ENCODE measurements at places on chromosomes 5 and 9.

GRCh38 chr9:113628621-113629020 is 165.1 kb downstream of the RGS3 start:
- DNase-seq: no peak

DNA sequence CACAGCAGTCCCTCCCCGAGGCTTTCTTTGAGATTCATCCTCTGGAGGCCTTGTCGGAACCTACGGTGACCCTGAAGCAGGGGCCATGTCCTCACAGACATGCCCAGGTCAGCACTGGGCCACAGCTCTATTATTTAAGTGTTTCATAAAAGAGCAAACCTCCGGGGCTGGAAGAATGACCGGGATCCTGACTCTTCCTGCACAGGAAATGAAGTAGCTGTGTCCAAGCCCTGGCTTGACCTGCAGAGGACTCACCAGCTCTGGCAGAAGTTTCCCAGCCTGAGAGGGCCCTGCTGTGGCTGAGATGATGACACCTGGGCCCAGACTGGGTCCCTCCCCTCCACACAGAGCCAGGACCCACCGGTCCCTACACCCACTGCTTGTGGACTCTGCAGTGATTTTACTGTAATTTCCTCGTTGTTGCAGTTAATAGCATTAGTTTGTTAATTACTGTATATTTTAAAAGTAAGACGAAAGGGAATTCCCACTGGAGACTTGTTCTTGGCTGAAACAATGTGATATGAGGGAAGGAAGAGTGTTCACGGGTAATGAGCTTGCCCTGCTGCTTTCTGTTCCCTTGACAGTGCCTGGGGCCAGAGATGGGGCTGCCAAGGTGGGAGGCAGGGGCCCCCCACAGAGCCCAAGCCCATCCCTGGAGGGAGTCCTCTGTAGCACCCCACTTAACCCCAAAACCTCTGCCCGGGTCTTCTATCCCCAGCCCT is 72.2 kb downstream of the PCDH1 start:
- DNase-seq: no peak

DNA sequence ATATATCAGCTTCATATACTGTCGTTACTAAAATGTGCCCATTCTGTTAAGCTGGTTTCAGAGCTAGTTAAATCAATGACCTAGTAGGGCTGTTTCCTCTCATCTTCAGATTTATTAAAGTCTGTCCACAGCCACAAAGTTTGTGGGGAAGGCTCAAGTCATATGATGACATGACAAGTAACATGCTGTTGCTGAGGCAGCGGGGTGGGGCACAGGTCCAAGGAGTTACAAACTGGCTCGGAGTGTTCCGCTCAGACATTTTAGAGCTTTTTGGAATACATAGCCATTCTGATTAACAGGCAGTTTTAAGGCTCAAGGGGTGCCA is 2.7 kb upstream of the ANP32B start:
- DNase-seq: no peak

- DNase-seq: no peak
Measured at GRCh38 chr5:7209658-7210057, 186.3 kb upstream of the ADCY2 start.

GRCh38 chr9:125932746-125933455 is 185.7 kb downstream of the PBX3 start:
- DNase-seq: no peak

GRCh38 chr5:127243011-127243410 is 47.6 kb upstream of the MEGF10 start:
- DNase-seq: no peak

GRCh38 chr5:124034963-124035362 is 523.0 kb downstream of the CSNK1G3 start:
- no peak for DNase-seq

- no peak for DNase-seq
Measured at GRCh38 chr5:120538149-120538548, 74.0 kb downstream of the PRR16 start.

- no peak for DNase-seq
Measured at GRCh38 chr9:117074342-117074662, 340.6 kb downstream of the ASTN2 start.

GRCh38 chr5:63535840-63536602 is 426.2 kb downstream of the HTR1A start:
- no peak for DNase-seq

GRCh38 chr5:64213531-64213930 is 47.9 kb downstream of the RNF180 start:
- DNase-seq: no peak

- no peak for DNase-seq
Measured at GRCh38 chr9:31808766-31809165, 575.7 kb upstream of the ACO1 start.

- DNase-seq: no peak
Measured at GRCh38 chr9:126613651-126614050, at the start of gene LMX1B. Gene LMX1B, plus strand, starts transcription at chr9:126613928. Its CDS starts 522 bp downstream, at chr9:126614450.

DNA sequence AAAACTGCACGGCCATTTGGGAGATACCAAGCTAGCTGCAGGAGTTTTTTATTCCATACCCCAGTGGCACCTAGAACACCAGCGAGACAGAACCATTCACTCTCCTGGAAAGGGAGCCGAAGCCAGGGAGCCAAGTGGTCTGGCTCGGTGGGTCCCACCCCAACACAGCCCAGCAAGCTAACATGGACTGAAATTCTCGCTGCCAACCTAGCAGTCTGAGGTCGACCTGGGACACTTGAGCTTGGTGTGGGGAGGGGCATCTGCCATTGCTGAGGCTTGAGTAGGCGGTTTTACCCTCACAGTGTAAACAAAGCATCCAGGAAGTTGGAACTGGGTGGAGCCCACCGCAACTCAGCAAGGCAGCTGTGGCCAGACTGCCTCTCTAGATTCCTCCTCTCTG is 108.9 kb upstream of the CHD1 start:
- no peak for DNase-seq

- DNase-seq: no peak
Measured at GRCh38 chr9:4365055-4365454, 65.2 kb upstream of the GLIS3 start.

GRCh38 chr5:71993600-71993999 is 113.7 kb upstream of the MAP1B start:
- no peak for DNase-seq

GRCh38 chr5:571791-572190 is 40.3 kb upstream of the CEP72 start:
- no peak for DNase-seq

DNA sequence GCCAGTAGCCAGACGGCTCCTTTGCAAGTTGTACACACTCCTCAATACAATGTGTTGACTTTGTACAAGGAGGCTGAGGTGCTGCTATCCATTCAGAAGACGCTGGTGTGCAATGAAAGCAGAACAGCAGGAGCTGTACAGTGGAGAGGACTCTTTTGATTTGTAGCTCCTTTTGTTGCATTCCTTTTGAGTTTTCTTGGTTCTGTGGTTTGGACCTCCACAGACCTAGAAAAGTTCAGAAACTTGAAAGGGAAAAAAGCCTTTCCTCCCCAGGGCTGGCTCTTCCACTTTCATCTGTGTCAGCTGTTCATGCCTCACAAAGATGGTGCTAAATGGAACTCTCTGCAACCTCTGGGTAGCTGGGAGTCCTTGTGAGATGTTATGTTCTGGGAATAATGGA is 117.4 kb downstream of the MAT2B start:
- DNase-seq: no peak

DNA sequence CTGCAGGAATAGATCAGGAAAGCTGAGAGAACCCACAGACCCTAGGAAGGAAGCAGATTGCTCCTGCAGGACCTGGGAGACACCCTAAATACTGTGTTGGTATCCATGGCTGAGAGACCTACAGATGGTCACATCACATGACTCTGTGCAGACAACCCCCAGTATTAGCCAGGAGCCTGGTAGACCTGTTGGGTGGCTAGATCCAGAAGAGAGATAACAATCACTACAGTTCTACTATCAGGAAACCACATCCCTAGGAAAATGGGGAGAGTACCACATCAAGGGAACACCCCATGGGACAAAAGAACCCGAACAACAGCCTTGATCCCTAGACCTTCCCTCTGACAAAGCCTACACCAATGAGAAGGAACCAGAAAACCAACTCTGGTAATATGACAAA is 24.2 kb upstream of the MELK start:
- no peak for DNase-seq

GRCh38 chr5:14920121-14920520 is 48.5 kb upstream of the ANKH start:
- DNase-seq: no peak

DNA sequence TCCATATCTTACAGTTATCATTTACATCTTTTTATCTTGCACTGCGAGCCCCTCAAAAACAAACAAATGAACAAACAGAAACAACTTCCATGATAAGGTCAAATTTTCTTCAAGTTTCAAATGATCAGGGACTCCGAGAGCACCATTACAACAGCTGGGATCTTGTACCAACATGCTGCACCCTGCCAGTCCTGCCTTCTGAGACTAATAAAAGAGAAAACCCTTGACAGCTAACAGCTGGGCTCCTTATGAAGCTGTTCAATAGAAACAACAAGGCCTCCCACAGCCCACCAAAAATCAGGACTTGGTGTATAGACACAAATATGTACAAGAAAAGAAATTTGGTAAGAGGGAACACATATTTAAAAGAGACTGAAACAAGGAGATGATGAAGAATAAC is 985.3 kb upstream of the DMAC1 start:
- no peak for DNase-seq

GRCh38 chr9:134962065-134962972 is 44.6 kb upstream of the FCN1 start:
- DNase-seq: no peak

- DNase-seq: no peak
Measured at GRCh38 chr9:7783635-7784063, 15.9 kb downstream of the DMAC1 start.

DNA sequence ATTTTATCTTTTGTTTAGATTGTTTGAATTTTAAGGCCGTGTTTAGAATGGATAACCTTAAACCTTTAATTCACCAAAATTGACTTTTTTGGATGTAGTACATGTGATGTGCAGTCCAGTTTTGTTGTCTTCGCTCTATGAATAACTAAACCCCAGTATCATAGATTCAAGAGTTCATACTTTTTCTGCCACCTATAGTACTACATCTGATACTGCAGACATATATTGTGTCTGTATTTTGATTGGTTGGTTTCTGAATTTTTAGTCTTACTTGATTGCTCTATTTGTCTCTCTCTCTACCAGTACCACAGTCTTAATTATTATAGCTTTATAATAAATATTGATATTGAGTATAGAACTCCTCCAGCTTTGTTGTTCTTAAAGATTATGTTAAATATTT is 58.1 kb downstream of the PPIP5K2 start:
- no peak for DNase-seq

DNA sequence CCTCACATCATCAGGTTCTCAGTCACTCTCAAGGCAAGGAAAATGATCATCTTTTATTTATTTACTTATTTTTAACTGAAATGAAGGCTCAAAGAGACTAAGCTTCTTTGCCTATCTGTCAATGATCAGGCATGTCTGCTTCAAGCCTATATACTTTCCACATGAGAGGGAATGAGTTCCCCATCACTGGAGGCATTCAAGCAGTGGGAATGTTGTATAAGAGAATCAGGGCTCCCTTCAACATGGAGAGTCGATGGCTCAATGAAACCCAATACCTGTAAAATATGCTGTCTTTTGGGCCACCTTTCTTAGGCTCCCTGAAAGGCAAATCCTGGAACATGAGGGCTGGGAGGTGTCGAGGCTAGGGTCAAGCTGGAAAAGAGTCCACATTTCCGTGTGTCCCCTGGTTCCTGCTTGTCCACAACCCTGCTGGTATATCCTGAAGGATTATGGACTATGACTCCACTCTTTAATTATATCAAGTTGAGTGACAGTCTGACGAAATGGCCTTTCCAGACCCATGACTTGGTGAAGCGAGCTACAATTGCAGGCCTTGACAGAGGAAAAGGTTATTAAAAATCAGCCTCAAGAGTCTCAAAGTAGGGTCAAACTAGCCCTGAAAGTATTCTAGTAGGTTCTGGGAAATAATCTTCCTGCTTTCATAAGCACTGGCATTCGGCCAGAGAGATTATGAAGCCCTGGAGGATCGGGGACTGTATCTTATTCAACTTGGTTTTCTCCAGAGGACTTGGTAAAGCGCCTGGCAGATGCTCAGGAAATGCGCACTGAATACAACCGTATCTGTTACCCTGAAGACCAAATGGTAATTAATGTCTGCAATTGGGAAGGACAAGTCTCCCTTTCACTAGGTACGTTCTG is 145.9 kb upstream of the TBC1D2 start:
- no peak for DNase-seq

- DNase-seq: no peak
Measured at GRCh38 chr9:2199999-2200796, 185.1 kb downstream of the SMARCA2 start.

- DNase-seq: no peak
Measured at GRCh38 chr5:27788184-27788583, 749.8 kb upstream of the CDH9 start.

DNA sequence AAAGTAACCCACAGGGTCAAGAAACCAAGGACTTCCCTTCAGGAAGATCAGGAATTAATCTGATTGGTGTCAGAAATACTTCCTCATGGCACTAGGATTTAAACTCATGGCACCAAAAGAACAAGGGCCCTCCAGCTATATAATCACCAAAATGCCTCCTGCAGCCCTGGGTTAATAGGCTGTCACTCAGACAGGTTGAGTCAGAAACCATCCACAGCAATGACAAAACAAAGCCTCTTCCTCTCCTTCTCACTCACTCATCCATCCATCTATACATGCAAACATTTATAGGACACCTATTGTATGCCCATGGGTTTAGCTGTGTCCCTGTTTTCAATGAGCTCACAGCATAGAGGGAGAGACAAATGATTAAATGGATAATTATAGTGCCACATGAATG is 62.5 kb upstream of the SPOCK1 start:
- DNase-seq: no peak

GRCh38 chr5:176788941-176789872 is 21.2 kb upstream of the UNC5A start:
- DNase-seq: no peak

GRCh38 chr5:77152441-77152840 is 58.0 kb upstream of the PDE8B start:
- DNase-seq: no peak

DNA sequence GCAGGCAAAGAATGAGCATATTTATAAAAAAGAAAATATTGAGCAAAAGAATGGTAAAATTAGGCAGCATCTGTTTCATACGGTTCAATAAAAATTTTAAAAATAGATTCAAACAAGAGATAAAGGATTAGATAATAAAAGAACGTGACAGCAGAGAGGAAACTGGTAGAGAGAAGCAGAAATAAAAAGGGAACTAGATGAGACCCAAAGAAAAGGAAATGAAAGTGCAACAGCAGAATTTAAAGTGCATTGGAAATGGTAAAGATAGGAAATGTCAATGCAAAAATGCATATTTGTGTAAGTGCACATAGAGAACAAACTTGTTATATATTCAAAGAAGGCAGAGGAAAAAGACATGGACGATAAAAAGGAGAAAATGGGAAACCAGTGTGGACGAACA is 70.2 kb downstream of the SUSD1 start:
- no peak for DNase-seq

DNA sequence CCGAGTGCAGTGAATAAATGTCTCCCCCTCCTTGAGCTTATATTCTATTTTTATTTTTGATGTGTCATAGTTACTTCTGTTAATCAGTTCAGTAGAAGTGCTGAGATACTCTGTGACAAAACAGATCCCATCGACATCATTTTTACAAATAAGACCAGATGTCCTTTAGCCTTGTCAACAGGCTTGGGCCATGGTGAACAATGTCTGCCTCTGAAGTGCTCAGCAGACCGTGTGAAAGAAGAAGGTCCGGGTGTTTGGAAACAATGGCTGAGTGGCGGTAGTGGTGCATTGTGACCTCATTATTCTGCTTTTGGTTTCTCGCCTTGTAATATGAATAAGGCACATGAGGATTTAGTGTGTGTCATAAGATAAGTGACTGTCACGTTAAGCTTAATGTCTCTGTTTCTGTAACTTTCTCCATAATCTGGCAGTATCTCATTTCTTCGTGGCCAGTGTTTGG is 71.2 kb downstream of the SYK start:
- DNase-seq: no peak
